ENCODE measurements at places on chromosomes 12 and 14.

DNA sequence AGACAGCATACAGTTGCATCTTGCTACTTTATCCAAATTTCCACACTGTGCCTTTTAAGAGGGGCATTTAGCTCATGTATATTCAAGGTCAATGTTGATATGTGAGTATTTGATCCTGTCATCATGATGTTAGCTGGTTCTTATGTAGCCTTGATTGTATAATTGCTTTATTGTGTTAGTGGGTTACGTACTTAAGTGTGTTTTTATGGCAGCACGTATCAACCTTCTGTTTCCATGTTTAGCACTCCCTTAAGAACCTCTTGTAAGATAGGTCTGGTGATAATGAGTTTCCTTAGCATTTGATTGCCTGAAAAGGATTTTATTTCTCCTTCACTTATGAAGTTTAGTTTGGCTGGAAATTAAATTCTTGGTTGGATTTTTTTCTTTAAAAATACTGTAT, 445.2 kb downstream of the NAV3 start:
- DNase-seq = no peak

DNA sequence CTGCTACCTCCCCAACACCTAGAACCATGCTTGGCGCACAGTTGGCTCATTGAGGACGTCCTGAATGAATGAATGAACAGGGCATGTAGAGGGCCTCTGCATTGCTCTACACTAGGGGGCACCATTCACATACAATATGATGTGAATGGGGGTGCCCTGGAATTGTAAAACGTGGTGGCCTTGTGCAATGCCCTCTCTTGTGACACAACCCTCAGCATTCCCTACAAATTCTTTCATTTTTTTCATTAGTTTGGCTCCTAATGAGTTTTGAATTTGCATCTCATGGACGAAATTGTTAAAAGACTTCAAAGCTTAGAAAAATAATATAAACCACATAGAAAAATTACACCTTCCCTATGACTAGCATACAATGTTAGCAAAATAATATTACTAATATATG, 2.3 kb upstream of the DIO2 start:
- no peak for DNase-seq

DNA sequence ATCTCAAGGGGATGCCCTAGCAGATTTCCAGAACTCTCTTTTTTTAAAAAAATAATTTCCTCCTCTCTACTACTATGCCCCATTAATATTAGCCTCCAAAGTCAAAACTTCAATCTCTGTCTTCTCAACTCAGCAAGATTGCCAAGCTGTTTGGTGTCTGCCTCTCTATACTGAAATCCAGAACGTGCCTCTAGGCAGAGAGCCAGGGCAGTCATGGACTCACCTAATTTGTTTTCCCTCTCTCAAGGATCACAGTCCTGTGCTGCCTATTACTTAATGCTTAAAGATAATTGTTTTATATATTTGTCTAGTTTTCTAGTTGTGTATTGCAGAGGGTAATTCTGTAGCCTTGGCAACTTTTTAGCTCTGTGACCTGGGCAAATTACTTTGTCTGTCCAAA, 74.7 kb downstream of the E2F7 start:
- no peak for DNase-seq

- DNase-seq = no peak
Observed at GRCh38 chr14:60510951-60511599, 2.1 kb downstream of the SIX6 start.

DNA sequence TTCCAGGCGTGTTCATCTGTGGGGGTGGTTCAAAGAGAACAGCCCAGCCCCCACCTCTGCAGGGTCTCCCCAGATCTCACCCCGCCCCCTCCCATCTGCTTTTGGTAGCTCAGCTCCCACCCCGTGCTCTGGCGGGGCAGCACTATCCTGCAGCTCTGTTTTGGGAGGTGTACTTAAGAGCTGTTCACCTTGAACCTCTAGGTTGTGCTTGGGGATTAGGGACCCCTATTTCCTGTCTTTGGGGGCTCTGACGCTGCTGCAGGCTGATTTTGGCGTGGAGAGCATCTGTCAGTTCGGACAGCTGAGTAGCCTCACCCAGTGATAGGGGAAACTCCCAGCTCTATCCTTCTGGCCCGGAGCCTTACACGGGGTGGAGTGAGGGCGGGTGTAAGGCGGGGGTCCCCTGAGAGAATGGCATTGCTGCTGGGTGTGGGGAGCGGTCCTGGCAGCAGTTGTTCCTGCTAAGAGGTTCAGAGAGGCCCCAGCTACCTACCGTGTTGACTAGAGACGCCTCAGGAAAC, 765 bp downstream of the TMEM120B start:
- no peak for DNase-seq

DNA sequence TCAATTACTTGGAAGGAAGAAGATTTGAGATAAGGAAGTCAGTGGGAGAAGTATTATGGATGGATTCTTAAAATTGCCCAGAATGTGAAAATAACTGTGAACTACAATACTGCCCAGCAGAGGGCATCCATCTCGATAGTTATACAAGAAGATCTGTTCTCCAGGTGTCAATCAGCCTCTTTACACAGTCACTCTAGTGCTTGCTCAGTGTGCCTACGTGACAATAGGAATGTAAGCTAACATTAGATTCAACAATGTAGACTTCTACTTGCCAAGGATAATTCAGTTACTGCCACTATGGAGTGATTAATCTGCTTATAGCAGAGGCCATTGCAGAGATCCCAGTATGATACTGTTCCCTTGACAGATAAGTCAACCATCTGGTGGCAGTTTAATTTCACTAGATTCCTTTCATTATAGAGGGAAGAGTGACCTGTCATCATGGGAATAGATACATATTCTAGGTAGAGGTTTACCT, 10.6 kb upstream of the MAP4K5 start:
- DNase-seq = no peak

GRCh38 chr12:72207079-72207478, 65.1 kb upstream of the TRHDE start:
- DNase-seq = no peak

- no peak for DNase-seq
Observed at GRCh38 chr12:46771268-46771827, 54.4 kb downstream of the SLC38A4 start.

DNA sequence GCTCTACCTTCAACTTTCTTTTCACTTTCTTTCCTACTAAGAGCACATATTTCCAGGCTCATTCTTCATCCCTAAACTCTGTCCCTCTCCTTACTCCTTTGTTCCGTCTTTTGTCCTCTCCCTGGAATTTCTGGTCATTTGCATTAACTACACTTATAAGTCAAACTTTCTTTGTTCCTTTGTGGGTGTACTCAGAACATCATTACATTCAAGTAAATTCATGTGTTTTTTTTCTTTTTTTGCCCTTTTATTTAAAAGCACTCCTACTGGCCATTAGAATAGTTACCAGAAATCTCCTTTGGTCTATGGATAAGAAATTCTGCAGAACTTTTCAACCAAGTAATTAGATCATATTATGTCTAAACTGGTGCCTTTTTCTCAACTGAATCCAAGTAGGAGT, 802.6 kb downstream of the DIO2 start:
- DNase-seq = no peak

- DNase-seq = no peak
Observed at GRCh38 chr14:58787592-58787991, 149.8 kb downstream of the DACT1 start.

DNA sequence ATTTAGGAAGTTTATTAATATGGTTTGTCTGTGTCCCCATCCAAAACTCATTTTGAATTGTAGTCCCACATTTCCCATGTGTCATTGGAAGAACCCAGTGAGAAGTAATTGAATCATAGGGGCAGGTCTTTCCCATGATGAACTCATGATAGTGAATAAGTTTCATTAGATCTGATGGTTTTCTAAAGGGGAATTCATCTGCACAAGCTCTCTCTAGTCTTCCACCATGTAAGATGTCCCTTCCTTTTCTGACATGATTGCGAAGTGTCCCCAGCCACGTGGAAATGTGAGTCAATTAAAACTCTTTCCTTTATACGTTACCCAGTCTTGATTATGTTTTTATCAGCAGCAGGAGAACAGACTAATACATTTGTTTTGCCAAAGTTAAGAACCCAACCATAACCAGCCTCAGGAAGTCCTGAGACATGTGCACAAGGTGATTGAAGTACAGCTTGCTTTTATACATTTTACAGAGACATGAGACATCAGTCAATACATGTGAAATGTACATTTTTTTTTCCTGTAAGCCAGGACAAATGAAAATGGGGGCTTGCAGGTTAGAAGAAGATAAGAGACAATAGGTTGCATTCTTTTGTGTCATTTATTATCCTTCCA, 1136.7 kb downstream of the TMEM121 start:
- no peak for DNase-seq

DNA sequence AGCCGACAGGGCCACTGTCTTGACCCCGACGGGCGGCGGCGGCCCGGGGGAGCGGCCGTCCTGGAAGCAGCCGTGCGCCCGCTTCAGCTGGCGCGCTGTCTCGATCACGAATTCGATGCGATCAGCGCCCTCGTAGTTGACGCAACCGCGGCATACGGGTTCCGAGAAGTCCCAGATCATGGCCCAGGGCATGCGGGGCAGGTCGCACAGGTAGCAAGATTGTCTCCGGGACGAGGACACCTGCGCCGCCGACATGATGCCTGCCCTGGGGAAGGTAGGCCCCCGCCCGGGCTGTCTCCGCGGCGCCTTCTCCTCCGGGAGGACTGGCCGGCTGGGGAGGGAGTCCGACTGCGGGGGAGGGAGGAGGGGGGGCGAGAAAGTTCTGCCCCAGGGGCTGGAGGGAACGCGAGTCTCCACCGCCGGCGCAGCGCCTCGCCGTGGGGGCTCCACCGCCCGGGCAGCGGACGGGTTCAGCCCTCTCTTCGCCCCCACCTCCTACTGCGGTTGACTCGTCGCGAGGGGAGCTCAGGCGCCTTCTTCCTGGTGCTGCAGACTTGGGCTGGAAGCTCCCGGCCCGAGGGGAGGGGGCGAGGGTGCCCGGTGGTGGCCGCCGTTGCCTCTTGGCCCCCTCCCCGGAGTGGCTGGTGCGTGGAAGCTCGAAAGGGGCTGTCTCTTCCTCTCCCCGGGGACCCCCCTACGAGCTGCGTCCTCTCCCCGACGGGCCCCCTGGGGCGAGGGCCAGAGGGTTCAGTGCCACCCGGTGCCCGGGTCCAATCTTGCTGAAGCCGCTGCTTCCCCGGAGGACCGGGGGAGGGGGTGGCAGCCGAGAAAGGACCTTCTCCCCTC, 747 bp downstream of the IRF2BPL start:
- peak; percentile 55 for DNase-seq

DNA sequence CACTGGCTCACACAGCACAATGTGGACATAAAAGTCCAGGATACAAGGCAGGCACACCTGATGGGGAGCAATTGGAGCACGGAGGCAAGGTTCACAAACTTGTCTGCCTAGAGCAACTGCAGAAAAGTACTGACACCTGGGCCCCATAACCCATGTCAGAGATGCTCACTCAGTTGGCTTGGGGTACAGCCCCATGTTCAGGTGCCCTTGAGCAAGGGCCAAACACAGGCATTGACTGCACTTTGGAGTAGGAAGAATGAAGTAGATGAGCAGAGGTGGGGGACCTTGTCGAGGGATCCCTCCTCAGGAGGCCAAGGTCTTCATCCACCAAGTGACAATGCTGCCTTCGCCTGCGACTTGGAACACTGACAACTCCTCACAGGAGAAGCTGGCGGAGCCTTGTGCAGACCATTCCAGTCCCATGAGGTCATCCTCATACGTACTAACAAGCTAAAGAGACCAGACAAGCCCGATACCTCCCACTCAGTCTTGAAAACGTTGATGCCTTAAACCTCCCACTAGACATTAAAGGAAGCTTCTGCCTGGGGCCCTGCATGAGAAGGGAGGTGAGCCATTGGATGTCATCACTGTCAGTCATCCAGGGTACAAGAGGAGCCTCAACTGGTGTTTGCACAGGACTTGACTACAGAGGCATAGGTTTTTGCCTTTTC, 42.5 kb upstream of the C14orf180 start:
- no peak for DNase-seq
